ENCODE measurements at places on chromosomes 3 and 15. TPM values are rescaled to one million over a fixed set of nuclear protein-coding genes. Genes with fewer than 3 reads are reported as not detected.

GRCh38 chr3:192299921-192300320, 427.4 kb downstream of the FGF12 start:
- no peak for DNase-seq

DNA sequence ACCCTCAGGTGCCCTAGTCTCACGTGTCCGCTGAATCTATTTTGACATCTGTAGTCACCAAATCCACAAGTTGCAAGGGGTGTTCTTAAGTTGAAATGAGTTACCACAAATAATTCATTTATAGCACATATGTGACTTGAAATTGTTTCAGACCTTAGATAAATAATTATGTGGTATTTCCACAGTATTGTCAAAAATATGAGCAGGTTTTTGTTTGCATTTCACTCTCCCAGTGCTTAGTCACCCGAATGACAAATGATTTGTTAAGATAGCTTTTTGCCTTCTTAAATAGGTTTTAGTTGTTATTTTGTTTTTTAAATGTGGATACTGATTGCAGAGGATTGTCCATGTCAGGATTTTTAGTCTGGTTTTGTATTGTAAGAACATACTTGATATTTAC, 2.6 kb downstream of the MFSD1 start:
- no peak for DNase-seq

GRCh38 chr15:43934480-43934879, 107.7 kb downstream of the WDR76 start:
- no peak for DNase-seq

DNA sequence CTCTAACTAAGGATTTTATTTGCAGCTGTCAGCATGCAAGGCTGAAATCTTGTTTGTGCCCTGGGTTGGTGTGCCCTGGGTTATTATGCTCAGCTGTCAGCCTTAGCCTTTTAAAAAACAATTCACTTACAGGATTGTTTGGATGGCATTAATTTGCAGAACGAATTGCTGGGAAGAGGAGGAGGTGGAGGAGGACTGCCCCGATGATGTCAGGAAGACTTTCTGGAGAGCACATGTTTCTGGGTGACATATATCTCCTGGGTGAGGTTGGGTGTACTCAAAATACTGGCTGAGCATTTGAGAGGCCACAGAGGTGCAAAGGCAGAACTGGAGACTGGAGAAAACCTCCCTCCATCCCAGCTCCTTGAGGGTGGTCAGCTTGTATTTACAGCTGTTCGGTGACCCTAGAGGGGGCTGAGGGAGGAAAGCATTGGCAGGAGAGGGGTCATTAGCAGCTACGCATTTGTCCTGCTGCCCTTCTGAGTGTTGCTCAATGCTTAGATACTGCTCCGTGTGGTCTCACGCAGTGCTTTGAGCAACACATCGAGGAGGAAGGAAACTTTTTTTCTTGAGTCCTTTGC, 59.8 kb upstream of the PSMD6 start:
- DNase-seq, result peak; percentile 52

DNA sequence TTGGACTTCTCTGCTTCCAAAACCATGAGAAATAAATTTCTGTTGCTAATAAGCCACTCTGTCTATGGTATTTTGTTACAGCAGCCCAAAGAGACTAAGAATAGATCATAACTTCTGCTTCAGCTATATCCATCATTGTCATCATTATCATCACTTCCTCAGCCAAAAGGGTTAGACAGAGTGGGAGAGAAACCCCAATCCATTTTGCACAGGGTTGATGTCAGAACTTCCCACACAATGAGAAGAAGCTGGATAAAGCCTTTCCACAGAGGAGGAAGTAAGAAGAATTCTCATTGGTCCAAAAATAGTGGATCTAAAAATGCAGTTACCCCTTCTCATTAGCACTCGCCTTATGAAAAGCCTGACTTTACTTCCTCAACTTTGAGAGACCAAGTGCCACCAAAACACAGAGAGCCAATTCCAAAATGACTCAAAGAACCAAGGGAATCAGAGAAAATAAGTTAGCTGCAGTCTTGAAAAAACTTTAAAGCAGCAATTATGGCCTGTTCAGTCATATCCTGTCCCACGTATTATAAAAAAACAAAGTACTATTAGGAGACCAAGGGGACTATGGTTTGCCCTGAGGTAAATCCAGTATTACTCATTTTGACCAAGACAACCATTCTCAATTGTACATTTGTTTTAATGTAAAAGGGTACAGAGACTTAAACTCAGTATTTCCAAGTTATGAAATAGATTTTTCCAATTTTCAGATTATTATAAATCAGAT, 80.2 kb downstream of the WNT5A start:
- DNase-seq, result no peak

- DNase-seq, result no peak
Observed at GRCh38 chr3:2823031-2823430, 287.1 kb downstream of the IL5RA start.

GRCh38 chr3:138062626-138063025, 52.7 kb downstream of the CLDN18 start:
- DNase-seq, result no peak

- DNase-seq, result no peak
Observed at GRCh38 chr3:150739200-150739863, 23.6 kb downstream of the SIAH2 start.

- DNase-seq, result no peak
Observed at GRCh38 chr3:139640456-139640855, 37.3 kb downstream of the NMNAT3 start.

DNA sequence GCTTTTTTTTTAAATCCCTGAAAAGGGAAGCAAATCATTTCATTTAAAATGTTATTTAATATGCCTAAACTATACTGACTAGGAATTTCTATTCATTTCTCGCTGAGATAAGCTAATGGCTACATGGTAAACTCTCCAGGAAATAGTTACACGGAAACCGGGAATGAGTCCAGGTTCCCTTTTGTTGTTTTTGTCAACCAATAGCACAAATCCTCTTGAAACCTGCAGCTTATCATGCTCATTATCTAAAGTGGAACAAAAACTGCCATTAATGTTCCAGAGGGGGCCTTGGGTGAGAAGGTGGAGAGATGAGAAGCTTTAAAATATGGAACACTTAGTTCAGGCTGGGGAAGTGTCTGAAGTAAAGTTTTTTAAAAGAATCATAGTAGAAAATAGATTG, 113.5 kb upstream of the ALCAM start:
- no peak for DNase-seq

GRCh38 chr3:127572186-127572585, 18.3 kb downstream of the TPRA1 start:
- DNase-seq, result no peak

DNA sequence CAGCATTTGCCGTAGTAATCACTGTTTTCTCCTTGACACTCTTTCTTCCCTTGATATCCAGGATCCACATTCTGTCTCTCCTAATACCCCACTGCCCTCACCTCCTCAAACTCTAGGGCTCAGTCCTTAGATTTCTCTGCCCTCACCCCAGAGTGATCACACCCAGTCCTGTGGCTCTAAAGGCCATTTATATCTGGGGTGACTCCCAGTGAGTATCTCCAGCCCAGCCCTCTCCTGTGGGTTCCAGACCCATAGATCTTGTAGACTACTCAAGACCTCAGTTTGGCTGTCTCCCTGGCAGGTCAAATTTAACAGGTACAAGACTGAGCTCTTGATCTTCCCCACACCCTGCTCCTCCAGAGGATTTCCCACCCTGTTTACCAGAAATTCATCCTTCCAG, 1.3 kb downstream of the GRK7 start:
- DNase-seq, result no peak

DNA sequence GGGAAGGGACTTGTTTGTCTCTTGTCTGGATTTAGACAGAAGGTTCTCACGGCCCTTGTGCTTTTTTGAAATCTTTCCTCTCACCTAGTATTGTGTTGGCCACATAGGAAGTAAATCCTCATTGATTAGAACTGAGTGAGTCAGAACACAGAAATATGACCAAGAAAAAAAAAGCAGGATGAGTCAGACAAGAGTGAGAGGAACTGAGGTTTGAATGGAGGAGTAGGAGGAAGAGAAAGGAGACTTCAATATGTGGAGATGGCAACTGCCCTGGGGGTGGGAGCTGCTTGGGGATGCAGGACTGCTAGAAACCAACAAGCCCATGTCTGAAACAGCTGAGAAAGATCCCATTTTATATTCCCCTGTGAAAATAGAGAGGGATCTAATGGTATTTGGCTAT, 194.1 kb upstream of the ZBTB20 start:
- no peak for DNase-seq

- no peak for DNase-seq
Observed at GRCh38 chr15:38975282-38975990, 410.8 kb upstream of the RASGRP1 start.

- DNase-seq, result no peak
Observed at GRCh38 chr3:13772885-13773745, 106.8 kb downstream of the WNT7A start.

DNA sequence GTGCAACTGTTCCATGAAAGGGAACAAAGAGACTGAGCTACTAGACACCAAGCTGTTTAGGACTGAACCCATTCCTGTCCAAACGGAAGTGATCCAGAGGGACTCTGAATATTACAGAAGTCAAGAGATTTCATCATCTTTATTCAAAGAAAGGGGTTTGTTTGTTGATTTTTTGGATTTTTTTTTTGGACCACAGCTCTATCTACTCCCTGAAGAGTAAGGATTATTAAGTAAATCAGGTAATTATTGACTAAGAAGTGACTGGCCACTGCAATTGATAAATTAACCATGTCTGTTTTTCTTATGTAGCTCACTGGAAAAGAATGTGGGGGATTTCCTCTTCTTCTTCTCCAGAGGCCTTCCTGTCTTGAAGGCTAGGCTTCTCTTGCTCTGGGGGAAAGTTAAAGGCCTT, 146.6 kb upstream of the TPM1 start:
- DNase-seq, result peak; percentile 22

Gene MGA
- 48.0 TPM for total RNA-seq

Gene BNC1
- total RNA-seq, result 9.2 TPM

Gene HHLA2
- not detected for total RNA-seq

Gene B3GALNT1
- 19.2 TPM for total RNA-seq

Gene ISLR
- total RNA-seq, result 46.8 TPM

Gene ANKUB1
- total RNA-seq, result not detected

Data from skin of body (tissue), 3 donors.